ENCODE measurements at places on chromosomes 12 and 14.

DNA sequence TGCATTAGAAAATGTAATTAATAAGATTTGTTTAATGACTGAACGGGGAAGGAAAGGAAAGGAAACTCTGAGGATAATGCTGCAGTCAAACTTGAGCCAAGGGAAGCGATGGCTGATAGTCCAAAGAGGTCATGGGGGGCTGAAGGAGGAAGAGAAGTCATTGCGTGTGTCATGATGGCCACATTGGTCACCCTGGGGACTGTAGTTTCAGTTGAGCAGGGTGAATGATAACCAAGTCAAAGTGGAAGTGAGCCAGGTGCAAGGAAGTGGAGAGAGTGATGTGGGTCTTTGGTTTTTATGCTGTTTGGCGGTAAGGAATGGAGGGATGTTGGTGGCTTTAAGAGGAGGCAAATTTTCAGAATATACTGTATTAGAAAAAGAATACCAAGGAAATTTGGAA is 21.6 kb downstream of the C12orf75 start:
- no peak for DNase-seq

- DNase-seq, result no peak
These were observed 82.5 kb upstream of the KICS2 start for GRCh38 chr12:64304571-64304970.

- no peak for DNase-seq
These were observed 20.9 kb downstream of the AKAP6 start for GRCh38 chr14:32350020-32350419.

GRCh38 chr12:25372969-25373817 is 122.5 kb upstream of the KRAS start:
- DNase-seq, result no peak

DNA sequence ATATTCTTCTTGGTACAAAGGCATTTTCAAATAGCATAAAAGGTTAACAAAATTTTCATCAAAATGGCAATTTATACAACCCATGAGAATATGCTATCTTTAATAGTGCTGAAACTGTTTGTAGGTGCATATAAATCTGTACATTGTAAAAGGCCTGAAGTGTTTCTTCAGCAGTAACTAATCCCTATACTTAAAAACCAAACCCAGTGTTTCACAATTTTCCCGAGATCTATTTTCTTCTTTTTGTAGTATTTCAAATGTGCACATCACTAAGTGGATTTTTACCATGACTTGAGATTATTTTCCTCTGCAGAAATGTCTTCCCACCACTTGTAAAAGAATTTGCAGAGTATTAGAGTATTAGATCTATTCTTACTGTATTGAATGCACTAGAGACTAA is 76.5 kb downstream of the FERMT2 start:
- no peak for DNase-seq

- DNase-seq, result peak; percentile 46
These were observed 29.3 kb upstream of the KLRF1 start for GRCh38 chr12:9797722-9798619.

DNA sequence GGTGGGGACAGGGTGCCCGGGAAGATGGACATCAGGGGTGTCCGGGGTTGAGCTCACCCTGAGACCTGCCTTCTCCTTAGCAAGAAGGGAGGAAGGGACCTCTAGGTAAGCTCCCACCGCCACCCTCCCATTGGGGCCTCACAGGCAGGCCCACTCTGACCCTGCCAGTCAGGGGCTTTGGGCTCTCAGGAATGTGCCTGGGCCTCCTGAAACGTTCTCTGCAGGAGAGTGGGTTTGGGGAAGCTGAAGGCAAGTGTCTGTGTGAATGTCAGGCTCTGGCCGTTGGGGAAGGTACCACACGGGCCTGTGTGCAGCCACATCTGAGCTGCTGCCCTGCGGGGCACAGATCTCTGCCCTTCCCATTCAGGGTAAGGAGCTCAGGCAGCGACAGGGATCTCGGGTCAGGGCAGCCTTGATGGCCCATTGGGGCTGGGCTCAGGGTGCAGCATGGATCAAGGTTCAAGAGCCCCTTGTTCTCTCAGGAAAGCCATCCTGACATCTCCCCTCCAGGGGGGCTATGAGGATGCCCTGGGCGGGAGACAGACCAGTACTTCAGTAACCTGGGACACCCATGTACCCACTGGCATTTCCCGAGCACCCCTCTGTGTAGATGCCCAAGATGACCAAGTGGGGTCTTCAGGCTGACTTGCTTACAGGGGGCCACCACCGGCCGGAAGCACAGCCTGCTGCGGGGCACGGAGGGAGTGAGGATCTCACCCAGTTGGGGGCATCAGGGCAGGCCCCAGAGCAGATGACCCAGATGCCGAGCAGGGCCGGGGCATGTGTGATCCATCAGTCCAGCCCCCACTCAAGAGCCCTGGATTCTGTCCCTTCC is 29.7 kb downstream of the FAM222A start:
- DNase-seq, result no peak

- no peak for DNase-seq
These were observed 380.4 kb upstream of the DDHD1 start for GRCh38 chr14:53533384-53533970.

- no peak for DNase-seq
These were observed 293.4 kb downstream of the NPAS3 start for GRCh38 chr14:33232031-33232430.
